ENCODE measurements at places on chromosomes 1 and 21.

DNA sequence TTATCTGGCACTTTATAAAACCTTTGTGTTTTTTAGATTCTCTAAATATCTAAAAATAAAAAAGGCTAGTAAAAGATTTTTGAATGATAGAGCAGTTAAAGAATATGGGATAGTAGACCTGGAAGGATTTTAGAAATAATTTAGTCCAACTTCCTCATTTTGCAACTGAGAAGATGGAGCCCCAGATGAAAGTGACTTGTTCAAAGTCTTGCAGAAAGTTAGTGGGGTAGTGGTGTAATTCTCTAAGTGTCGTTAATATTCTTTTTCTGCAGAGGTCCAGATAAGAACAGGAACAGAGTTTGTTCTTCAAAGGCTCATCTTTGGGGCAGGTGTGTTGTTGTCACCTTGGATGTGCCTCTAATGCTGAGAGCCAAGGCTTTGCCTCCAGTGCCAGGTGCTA, 159.5 kb downstream of the DISC1 start:
- DNase-seq, result no peak

GRCh38 chr1:82048596-82048995, 247.9 kb downstream of the ADGRL2 start:
- no peak for DNase-seq

DNA sequence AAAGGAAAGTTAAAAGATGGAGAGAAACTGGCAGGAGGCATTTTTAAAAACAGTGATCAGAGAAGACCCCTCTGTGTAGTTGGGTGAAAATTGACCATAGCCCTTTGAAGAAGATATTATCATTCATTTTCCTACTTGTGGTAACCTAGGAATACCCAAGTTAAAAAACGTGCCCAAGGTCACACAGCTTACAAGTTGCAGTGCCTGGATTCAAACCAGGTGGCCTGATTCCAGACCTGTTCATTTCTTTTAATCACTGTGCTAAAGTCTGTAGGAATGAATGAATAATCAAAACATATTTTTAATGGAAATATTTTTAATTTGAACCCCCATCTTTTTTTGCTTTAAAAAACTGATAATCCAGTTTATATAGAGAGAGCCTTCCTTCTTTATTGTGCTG, 35.6 kb downstream of the MARK1 start:
- DNase-seq, result no peak

- no peak for DNase-seq
Measured at GRCh38 chr1:78009836-78010235, 5.1 kb downstream of the DNAJB4 start.

DNA sequence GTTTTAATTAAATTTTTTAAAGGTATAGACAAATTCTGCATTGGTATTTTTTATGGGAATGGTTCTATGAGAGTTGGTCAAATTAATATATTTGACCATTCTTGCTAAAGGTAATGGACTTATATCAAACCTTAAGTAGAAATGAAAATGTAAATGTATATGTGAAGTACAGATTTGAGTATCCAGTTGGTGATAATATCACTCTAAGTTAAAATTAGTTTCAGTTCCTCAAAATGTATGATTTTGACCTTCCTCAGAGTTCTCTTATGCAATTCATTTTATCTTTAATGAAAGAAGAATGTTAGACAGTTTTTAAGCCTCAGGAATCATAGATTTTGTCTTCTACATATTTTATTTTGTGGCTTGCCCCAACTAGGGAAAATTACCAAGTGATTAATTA, 1291.5 kb upstream of the B3GALT2 start:
- no peak for DNase-seq

GRCh38 chr1:193919827-193920226, 733.4 kb upstream of the B3GALT2 start:
- no peak for DNase-seq

GRCh38 chr21:44478124-44478800, 23.0 kb downstream of the LRRC3 start:
- no peak for DNase-seq

- no peak for DNase-seq
Measured at GRCh38 chr1:101235216-101235695, 1.6 kb upstream of the S1PR1 start.

GRCh38 chr1:244599937-244600350, 53.0 kb upstream of the DESI2 start:
- DNase-seq, result no peak

DNA sequence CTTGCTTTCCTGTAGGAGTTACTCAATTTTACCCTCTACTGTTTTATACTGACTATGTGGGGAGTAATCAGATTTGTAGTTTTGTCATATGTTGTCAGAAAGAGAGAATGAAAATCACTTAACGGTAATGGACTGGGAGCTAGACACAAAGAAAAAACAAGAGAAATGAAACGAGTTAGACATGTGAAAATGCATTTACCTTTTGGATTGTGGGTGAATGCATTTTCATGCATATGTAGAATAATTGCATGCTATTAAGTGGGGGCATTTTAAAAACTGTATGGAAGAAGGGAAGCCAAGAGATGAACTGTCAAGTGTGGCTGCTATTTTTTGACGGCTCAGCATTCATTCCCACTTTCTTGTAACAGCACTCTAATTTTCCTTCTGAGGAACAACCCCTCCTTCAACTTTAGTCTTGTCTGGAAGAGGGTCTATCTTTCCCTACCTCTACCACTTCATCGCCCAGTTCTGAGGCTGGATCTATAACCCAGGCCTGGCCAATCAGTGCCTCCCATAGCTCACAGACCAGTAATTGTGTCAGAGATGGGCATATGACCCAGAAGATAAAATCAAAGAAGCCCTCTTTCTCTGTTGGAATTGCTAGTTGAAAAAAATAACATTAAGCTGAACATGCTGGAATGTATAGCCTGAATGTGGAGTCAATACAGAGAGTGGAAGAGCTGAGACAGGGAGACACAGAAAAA, 5.2 kb upstream of the ZNF697 start:
- DNase-seq, result no peak

DNA sequence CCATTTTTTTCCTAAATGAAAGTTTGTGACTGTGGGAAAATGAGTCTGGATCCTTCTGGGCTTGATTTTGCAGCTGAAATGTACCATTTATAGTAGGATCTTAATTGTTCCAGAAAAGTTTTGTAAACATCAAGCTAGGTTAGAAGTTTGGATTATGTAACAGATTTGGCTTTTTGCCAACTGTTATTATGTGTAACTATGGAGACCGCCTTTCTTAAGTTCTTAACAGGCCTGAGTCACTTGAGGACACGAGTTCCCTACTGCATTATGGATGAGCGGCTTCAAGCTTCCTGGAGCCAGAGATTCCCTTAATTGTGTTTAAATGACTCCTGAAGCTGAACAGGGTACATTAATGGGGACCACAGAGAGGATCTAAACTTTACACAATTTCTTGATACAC, 22.2 kb downstream of the SLC25A33 start:
- DNase-seq, result no peak

- no peak for DNase-seq
Measured at GRCh38 chr1:20751462-20751990, 19.0 kb upstream of the SH2D5 start.

DNA sequence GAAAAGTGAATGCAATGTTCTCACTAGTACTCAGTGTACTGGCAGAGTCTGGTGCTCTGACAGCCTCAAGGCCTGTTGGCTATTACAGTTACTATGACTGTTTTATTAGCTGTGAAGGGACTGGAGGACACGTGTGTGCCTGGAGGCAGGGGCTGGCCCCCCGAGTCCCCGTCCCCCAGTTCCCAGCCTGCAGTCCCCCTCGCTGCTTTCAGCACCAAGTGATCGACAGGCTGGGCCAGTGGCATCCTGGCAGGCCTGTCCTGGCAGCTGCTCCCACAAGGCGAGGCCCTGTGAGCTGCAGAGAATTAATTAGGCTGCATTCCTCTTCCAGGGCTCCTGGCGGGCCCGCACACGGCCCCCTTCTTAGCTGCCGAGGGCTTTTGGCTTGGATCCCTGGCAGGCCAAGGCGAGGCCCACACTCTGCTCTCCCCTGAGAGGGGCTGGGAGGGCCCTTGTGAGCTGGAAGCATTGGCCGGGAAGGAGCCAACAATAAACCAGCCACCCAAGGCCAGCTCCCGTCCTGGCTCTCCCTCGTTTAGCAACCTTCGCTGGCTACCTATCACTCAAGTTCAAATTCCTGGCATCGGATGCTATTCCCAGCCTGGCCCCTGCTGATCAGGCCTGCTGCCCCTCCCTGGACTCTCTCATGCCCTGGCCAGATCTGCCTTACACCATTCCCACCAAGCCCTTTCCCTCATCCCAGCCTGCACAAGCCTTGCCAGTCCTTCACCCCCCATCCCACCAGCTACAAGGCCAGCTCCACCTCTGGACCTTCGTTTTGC, 9.8 kb downstream of the EDN2 start:
- no peak for DNase-seq

- no peak for DNase-seq
Measured at GRCh38 chr1:190808035-190808434, 330.4 kb upstream of the BRINP3 start.

- DNase-seq, result no peak
Measured at GRCh38 chr1:12075195-12076114, 12.4 kb downstream of the TNFRSF8 start.

- no peak for DNase-seq
Measured at GRCh38 chr1:204196068-204196795, at the start of gene KISS1. TSS of gene KISS1 (minus strand) at chr1:204196491. CDS start at chr1:204192876, 3,615 bp downstream.

GRCh38 chr1:108117945-108118902, 81.9 kb downstream of the SLC25A24 start:
- no peak for DNase-seq

- no peak for DNase-seq
Measured at GRCh38 chr21:28016571-28016970, 976.1 kb downstream of the LTN1 start.

DNA sequence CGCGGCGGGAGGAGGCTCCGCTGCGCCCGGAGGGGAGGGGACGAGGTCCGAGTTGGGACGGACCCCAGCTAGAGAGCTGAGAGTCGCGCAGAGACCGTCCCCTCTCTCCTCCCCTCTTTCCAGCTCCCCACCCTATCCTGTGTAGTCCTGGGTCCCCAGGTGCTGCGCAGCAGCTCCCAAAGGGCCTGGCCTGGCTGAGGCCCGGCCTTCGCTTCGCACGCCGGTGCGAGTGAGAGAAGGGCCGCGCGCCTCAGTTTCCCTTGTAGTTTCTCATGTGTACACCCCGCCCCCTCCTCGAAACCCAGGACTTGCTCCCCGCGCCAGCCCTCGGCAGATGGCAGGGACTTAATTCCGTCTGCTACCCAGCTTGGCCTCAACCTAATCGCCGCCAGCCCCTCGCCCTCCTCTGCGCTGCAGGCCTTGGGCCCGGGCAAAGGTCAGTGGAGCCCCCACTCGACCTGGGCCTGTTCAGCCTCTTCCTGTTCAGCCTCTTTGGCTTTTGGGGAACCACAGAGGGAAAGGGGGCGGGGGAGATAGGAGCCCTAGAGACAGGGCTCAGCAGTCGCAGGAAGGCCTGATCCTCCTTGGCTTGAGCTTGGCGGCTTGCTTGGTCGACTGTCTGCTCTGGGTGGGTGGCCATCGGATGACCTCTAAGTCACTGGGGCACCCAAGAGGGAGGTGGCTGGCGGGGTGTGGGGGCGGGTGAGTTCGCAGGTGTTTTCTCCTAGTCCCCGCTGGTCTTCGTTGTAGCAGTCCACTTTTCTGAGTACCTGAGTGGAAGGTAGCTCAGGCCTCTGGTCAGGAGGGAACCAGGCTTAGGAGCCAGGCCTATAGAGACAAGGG, 1.0 kb downstream of the ZNF687 start:
- no peak for DNase-seq

DNA sequence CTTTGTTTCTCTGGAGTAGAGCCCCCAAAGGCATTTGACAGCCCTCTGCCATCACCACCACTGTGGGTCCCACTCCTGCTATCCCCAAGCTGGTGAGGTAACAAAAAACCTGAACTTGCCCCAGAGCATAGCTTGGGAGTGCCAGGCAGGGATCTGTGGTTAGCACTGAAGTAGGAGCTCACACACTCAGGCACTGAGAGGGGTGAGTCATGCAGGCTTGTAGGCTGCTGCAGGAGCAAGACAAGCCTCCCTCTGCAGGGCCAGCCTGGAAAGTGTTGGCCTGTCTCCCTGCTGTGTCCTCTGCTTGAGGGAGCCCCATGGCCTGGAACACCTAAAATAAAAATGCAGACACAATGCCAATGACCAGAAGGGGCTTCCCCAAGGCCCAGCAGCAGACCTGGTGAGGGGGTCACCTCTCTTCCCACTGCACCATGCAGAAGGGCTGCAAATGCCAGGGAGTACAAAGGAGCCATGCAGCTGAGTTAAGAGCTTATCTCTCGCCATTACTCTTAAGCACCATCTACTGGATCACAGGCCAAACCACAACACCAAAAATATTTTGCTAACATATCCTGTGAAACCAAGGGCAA, 108.9 kb upstream of the POGK start:
- DNase-seq, result no peak

DNA sequence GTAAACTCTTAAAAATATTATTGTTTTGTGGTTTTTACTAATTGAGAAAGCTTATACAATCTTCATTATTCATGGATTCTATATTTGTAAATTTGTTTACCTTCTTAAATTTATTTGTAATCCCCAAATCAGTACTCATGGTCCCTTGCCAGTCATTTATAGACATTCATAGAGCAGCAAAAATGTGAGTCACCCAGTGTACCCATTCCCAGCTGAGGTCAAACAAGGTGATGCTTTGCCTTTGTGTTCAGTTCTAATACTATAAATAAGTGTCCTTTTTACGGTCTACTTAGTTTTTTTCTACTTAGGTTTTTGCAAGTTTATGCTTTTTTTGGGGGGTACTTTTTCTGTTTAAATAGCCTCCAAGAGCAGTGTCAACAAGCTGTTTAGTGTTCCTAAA, 36.1 kb downstream of the SORT1 start:
- DNase-seq, result no peak

DNA sequence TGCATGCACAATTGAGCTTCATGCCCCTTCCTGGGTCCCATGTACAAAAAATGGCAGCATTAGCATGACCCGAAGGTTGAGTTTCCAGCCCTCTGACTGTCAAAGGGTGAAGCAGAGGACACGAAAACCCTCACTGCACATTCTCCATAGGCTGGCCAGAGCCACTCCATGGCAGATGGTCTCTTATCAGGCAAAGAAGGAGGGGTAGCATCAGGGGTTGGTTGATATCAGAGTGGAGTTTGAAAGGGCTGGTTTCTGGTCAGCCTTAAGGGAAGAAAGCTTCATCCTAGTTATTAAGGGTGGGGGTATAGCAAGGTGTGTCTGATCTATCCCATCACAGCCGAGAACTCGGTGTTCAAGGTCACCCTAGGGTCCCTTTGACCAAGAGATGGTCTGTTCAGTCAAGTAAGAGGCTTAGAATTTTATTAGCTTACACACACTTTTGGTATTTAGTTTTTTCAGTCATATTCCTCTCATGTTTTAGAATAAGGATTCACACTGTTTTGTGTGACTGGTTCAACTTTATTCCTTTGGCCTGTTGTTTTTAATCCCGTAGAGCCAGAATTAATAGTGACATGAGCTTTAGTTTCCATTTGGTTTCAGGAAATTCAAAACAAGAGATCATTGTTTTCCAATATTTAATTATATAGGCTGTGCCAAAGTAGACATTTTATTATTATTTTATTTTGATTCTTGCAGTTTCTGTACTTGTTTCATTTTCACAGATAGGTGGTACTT, 199.9 kb upstream of the FMN2 start:
- no peak for DNase-seq

GRCh38 chr1:27616441-27616840, 12.5 kb upstream of the AHDC1 start:
- DNase-seq, result no peak

- DNase-seq, result no peak
Measured at GRCh38 chr1:203058676-203058935, 27.2 kb downstream of the MYOG start.

GRCh38 chr1:9558946-9559545, 19.8 kb downstream of the SLC25A33 start:
- no peak for DNase-seq
